MM.1S (cell line): ENCODE measurements at places on chromosomes 16 and 17.

DNA sequence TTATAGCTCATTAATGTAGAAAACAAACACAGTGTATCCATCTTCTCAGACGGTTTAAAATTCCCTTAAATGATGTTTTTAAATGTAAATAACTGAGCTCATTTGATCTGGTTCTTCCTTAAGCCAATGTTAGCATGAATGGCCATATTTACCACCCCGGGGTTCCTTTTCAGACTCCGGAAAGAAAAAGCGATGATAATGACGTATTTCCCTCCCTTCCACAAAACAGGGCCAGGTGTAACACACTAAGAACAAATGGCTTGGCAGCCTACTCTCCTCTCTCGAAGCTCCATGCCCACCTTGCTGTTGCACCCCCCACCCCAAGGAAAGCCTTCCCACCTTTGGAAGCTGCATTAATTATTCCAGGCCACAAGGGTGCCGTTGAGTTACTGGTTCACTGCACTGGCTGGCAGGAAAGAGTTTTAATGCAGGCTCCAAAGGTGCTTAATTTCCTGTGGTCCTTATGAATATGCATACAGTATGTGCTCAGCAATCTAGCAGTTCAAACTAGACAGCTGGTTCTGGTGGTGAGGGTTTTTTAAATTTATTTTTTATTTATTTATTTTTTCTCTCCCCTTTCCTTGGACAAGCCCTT, 378.9 kb downstream of the WWOX start:
- H3K27ac ChIP-seq, result no peak overlapping the region
- no peaks in the 10 kb centered on the region for H3K36me3 ChIP-seq
- H3K4me1 ChIP-seq, result no peaks in the 10 kb centered on the region
- H3K4me3 ChIP-seq, result no peak overlapping the region
- DNase-seq, result peak; percentile 22

- no peak overlapping the region for H3K27ac ChIP-seq
- H3K4me1 ChIP-seq, result no peaks in the 10 kb centered on the region
- no peaks in the 10 kb centered on the region for H3K27me3 ChIP-seq
- H3K4me3 ChIP-seq, result no peak overlapping the region
These were observed 19.4 kb downstream of the CMTM4 start for GRCh38 chr16:66677179-66677578.

DNA sequence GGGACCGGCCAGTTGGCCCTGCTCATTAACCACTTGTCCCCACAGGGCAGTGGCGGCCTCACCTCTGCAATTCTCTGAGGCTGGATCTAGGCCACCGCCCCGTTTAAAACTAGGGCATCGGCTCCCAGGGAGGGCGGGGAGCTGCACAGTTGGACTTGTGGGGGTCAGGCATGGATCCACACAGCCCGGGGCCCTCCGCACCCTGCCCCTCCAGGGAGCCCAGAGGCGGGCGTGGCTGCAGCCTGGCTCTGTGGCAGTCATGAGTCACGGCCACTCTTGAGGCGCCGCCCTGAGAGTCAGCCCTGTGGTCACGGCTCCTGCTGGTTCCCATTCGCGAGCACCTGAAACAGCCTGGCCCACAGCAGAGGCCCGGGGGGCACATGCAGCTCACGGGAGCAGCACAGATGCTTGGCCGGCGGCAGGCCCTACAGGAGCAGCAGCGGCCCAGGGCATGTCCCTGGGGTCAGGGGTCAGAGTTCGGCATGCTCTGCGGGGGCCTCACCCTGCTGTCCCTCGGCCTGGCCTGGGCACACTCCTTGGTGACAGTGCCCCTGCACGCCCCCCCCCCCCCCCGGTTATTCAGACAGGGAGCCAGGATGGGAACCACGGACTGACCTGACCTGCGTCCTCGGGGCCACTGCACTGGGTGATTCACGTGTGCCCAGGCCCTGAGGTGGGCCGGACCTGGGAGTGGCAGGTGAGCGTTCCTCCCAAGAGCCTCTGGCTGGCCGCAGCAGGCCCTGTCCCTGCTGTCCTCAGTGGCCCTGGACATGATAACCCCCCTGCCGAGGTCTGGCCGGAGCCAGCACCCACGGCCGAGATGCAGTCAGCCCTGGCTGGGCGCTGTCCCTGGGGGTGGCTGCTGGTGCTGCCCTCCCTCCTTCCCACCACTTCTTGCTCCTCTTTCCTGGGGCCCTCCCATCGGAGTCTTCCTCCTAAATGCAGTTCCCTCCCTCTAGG, 8.2 kb downstream of the CAPN15 start:
- no peaks in the 10 kb centered on the region for H3K36me3 ChIP-seq
- no peaks in the 10 kb centered on the region for H3K4me1 ChIP-seq
- H3K27ac ChIP-seq, result no peak overlapping the region
- H3K27me3 ChIP-seq, result no peaks in the 10 kb centered on the region
- DNase-seq, result no peak

DNA sequence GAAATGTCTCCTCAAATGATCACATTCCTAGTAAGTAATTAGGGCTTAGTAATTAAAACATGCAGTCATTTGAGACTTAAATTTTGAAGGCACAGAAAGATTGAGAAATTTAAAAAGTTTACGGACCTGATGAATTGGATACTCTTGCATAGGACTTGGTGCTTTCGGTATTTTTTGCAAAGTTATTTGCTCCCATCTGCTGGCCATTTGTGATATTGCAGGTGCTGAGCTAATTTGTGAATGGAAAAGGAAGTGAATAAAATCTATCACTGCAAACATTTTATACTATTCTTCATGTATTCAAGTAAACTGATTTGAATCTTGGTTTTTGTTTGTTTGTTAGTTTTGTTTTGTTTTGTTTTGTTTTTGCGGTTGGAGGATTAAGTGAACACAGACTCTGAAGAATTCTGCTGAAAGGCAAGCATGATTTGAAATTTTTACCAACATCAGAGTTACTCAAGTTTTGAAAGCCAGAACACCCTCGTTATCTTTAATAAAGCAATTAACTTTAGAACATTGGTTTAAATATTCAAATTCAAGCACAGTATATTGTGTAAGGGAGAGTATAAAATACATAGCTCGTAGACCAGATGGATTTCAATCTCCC, 689.5 kb upstream of the RBFOX1 start:
- peak overlapping the region; percentile 7; the same call in 1 of the 2 replicates for H3K4me3 ChIP-seq
- peaks cover 16% of the 10 kb centered on the region; the same call in 1 of the 2 replicates for H3K4me1 ChIP-seq
- peak; percentile 68 for DNase-seq
- no peaks in the 10 kb centered on the region for H3K27me3 ChIP-seq
- no peak overlapping the region for H3K27ac ChIP-seq

- no peaks in the 10 kb centered on the region for H3K4me1 ChIP-seq
- H3K27me3 ChIP-seq, result no peaks in the 10 kb centered on the region
- H3K36me3 ChIP-seq, result no peaks in the 10 kb centered on the region
- no peak overlapping the region for H3K27ac ChIP-seq
- no peak overlapping the region for H3K4me3 ChIP-seq
- no peak for DNase-seq
These were observed 6.6 kb downstream of the KRT222 start for GRCh38 chr17:40658396-40658795.

DNA sequence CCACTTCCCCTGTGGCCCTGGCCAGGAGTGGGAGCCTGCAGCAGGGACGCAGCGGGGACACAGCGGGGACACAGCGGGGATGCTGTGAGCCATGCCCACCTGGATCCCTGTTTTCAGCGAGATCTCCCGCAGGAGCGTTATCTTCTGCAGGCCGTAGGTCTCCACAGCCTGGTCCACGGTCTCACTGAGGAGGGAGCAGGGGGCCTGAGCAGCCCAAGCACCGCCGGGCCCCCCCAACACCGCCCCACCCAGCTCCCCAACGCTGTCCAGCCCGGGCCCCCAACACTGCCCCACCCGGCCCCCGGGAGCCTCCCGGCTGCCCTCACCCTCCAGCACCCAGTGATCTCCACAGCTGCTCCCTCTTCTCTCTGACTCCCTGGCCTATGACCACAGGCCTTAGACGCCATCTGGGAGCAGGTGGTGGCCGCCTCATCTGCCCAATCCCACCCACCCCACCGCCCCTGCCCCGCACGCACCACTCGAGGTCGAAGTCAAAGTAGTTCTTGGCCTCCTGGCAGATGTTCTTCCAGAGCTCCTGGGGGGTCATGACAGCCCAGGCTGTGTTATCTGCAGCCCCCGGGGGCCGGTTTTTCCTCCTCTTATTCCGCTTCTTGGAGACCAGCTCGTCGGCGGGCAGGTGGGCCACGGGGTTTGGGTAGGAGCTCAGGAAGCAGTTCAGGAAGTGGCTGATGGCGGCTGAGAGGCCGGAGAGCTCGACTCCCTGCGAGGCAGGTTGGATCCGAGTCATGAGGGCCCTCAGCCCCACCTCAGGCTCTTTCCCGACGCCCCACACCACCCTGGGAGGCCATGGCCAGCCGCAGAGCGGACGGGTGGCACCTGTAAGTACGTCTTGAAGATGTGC, 17.0 kb downstream of the CLUH start:
- no peak overlapping the region for H3K4me3 ChIP-seq
- no peaks in the 10 kb centered on the region for H3K4me1 ChIP-seq
- H3K27ac ChIP-seq, result no peak overlapping the region
- H3K27me3 ChIP-seq, result no peaks in the 10 kb centered on the region
- DNase-seq, result no peak
- H3K36me3 ChIP-seq, result no peaks in the 10 kb centered on the region; the same call in 1 of the 2 replicates

GRCh38 chr17:15966879-15967248, 21.9 kb downstream of the ADORA2B start:
- no peaks in the 10 kb centered on the region for H3K4me1 ChIP-seq
- no peaks in the 10 kb centered on the region for H3K27me3 ChIP-seq
- no peak for DNase-seq
- no peak overlapping the region for H3K27ac ChIP-seq
- H3K4me3 ChIP-seq, result no peak overlapping the region
- no peaks in the 10 kb centered on the region for H3K36me3 ChIP-seq

DNA sequence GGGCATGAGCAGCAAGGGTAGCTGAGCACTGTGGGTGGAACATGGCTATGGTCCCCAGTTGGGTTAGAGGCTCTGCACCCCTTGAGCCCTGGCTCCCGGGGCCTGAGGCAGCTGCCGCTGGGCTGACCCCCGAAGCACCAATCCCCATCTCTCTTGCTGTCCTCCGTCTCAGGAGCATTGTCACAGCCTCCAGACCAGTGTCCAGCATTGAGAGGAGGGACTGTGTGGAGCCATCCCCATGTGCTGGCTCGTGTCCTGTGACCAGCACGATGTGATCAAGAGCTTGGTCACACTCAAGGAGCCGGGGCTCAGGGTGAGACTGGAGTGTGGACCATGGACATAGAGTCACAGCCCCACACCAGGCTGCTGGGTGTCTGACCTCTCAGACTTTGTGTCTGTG, 2.9 kb downstream of the SMTNL2 start:
- no peaks in the 10 kb centered on the region for H3K36me3 ChIP-seq
- no peak for DNase-seq
- H3K27me3 ChIP-seq, result peaks cover 92% of the 10 kb centered on the region
- no peak overlapping the region for H3K27ac ChIP-seq

- H3K36me3 ChIP-seq, result no peaks in the 10 kb centered on the region
- H3K4me1 ChIP-seq, result peaks cover 39% of the 10 kb centered on the region
- H3K27me3 ChIP-seq, result no peaks in the 10 kb centered on the region
- DNase-seq, result peak; percentile 76
- peak overlapping the region; percentile 45 for H3K4me3 ChIP-seq
These were observed 42.5 kb downstream of the PLCG2 start for GRCh38 chr16:81821436-81822128.

- no peak for DNase-seq
- H3K4me1 ChIP-seq, result no peaks in the 10 kb centered on the region
- no peaks in the 10 kb centered on the region for H3K27me3 ChIP-seq
- H3K4me3 ChIP-seq, result no peak overlapping the region
These were observed 86.0 kb downstream of the GP2 start for GRCh38 chr16:20241321-20241720.

DNA sequence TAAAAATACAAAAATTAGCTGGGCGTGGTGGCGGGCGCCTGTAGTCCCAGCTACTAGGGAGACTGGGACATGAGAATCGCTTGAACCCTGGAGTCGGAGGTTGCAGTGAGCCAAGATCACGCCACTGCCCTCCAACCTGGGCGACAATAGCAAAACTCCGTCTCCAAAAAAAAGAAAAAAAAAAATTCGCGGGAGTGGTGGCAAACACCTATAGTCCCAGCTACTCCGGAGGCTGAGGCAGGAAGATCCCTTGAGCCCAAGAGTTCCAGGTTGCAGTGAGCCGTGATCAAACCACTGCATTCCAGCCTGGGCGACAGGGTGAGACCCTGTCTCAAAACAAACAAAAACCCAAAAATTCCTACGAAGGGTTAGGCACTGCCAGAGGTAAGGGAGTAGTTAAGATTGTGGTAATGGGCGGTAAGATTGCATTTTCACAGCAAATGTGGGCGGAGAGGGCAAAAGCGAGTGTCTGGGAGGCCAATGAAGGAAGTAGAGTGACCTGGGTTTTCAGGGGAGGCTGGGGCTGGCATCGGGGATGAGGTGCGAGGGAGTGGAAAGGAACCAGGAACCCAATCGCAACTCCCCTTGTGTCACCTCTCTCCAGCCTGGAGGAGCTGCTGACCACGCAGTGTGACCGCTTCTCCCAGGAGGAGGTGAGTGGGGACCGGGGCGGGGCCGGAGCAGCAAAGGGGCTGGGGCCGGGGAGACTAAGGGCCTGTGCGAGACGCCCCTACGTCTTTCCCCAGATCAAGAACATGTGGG, 2.6 kb downstream of the MYL11 start:
- no peak for DNase-seq
- peaks cover 28% of the 10 kb centered on the region for H3K4me1 ChIP-seq
- no peaks in the 10 kb centered on the region for H3K36me3 ChIP-seq
- peak overlapping the region; percentile 98 for H3K27ac ChIP-seq

DNA sequence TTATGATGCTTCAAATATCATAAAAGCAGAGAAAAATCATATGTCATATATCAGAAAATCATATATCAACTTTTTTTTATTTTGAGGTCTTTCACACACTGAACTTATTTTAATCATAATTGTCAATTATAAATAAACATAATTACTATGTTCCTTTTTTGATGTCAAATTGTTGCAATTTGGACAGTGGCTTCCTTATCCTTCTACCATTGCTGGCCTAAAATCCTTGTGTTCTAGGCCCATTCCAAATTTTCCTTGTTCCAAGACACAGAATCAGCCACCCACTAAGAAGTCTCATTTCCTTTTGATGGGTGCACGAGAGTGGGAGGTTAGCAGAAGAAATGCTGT, 28.9 kb downstream of the G6PC1 start:
- peaks cover 14% of the 10 kb centered on the region for H3K4me1 ChIP-seq

- peak; percentile 36 for DNase-seq
- H3K27ac ChIP-seq, result peak overlapping the region; percentile 25; the same call in 1 of the 2 replicates
- H3K27me3 ChIP-seq, result no peaks in the 10 kb centered on the region
- H3K36me3 ChIP-seq, result no peaks in the 10 kb centered on the region
- H3K4me1 ChIP-seq, result peaks cover 7% of the 10 kb centered on the region; the same call in 1 of the 2 replicates
- H3K4me3 ChIP-seq, result peak overlapping the region; percentile 43
These were observed 446.1 kb downstream of the SOX9 start for GRCh38 chr17:72566671-72567484.

GRCh38 chr16:54424043-54424451, 137.5 kb upstream of the IRX3 start:
- no peaks in the 10 kb centered on the region for H3K27me3 ChIP-seq
- no peaks in the 10 kb centered on the region for H3K36me3 ChIP-seq
- no peak for DNase-seq
- no peak overlapping the region for H3K4me3 ChIP-seq

GRCh38 chr17:81390029-81390872, 5.0 kb upstream of the BAHCC1 start:
- no peak overlapping the region for H3K27ac ChIP-seq
- no peak for DNase-seq
- peaks cover 10% of the 10 kb centered on the region for H3K4me1 ChIP-seq
- H3K27me3 ChIP-seq, result peaks cover 88% of the 10 kb centered on the region
- H3K4me3 ChIP-seq, result no peak overlapping the region

- no peaks in the 10 kb centered on the region for H3K36me3 ChIP-seq
- no peak for DNase-seq
- H3K27ac ChIP-seq, result no peak overlapping the region
- no peaks in the 10 kb centered on the region for H3K27me3 ChIP-seq
- no peak overlapping the region for H3K4me3 ChIP-seq
- H3K4me1 ChIP-seq, result peaks cover 2% of the 10 kb centered on the region; the same call in 1 of the 2 replicates
These were observed 218.7 kb downstream of the XYLT1 start for GRCh38 chr16:17252064-17252463.
